ENCODE measurements at places on chromosomes 4 and X.

DNA sequence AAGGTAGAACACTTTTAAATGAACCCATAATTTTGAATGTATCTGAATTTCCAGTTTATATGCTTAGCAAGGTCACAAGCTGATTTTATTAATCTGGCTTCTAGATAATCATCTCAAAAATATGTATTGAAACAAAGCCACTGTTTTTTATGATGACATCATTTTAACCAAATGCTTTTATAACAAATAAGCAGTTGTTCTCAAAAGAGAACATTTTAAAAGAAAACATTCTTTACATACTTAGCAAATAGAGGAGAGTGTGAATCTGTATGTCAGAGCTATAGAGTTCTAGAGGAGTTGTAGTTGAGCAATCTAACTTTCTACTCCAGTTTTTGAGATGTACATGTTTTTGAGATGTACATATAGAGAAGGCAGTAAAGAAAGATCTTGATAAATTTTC lies 42.5 kb downstream of the LAMP2 start:
- no peak for DNase-seq

DNA sequence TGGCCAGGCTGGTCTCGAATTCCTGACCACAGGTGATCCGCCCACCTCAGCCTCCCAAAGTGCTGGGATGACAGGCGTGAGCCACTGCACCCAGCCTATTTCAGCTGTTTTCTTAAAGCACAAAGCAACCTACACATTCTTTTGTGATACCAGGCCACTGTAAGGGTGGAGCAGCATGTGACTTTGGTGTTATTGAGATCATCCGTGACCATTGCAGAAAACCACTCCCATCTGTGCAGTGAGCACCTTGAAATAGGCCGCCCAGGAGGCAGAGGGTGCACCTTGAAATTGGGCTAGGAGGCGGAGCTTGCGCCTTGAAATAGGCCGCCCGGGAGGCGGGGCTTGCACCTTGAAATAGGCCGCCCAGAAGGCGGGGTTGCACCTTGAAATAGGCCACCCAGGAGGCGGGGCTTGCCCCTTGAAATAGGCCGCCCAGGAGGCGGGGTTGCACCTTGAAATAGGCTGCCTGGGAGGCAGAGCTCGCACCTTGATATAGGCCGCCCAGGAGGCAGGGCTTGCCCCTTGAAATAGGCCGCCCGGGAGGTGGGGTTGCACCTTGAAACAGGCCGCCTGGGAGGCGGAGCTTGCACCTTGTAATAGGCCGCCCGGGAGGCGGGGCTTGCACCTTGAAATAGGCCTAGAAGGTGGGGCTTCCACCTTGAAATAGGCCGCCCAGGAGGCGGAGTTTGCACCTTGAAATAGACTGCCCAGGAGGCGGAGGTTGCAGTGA lies 9.0 kb upstream of the SLC25A6 start:
- no peak for DNase-seq

DNA sequence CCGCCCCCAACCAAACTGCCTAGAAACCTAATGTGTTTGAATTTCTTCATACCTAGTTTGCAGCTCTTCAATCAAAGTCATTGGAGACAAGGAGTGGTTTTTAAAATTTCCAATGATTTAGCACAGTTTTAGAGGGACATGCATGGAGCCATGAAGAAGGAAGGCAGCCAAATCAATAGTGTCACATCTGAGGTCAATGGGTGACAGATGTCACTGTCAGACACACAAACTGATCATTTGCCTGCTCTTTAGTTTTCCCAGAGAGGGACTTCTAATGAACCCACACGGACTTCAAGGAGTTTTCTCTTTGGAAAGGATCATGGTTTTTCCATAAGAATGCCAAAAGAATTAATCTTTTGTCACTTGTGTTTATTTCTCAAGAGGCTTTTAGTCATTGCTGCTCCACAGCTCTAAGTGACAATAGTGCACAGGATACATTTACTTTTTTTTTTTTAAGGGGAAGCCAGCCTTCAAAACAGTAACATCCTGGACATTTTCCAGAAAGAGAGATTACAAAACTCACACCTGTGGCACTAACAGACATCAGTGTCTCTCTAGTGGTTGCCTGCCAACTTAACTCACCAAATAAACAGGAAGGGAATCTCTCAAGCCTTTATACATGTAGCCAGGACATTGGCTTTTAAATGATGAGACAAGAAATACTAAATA lies 251.1 kb upstream of the DIAPH2 start:
- no peak for DNase-seq

DNA sequence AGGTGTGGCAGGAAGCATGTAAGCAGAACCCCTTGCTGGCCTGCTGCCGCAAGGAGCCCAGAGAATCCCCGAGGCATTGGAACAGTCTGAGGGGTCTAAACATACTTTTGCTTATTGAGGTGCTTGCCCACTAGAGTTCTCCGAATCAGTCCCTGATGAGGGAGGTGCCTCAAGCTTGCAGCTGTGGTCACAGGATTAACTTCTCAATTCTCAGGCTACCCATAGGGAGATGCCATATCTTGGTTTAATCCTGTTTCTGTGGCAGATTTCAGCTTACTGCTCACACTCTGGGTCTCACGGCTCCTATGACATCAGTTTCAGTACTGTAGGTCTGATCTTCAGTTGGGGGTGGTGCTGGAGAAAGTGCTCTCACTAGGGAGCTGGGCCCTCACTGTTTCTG lies 39.9 kb downstream of the CCNG2 start:
- no peak for DNase-seq

GRCh38 chr4:66964467-66964866 lies 580.8 kb downstream of the CENPC start:
- DNase-seq = no peak

GRCh38 chr4:172845281-172845680 lies 323.3 kb upstream of the GALNT7 start:
- no peak for DNase-seq

DNA sequence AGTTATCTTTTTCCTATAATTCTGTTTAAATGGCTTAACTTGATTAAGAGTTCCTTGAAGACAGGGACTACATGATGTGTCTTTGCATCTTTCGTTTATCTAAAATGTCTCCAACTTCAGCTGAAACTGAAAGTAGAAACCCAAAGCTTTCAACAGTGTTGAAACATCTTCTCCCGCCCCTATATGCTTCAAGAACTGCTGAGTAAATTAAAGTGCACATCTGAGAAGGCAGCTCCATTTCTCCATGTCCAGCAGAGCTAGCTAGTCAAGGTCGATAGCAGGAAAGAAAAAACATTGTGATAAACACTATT lies 185.7 kb upstream of the TBL1X start:
- no peak for DNase-seq

GRCh38 chrX:45843518-45843917 lies 642.8 kb upstream of the DIPK2B start:
- DNase-seq = no peak

GRCh38 chr4:13539047-13539618 lies 5.2 kb downstream of the NKX3-2 start:
- no peak for DNase-seq

DNA sequence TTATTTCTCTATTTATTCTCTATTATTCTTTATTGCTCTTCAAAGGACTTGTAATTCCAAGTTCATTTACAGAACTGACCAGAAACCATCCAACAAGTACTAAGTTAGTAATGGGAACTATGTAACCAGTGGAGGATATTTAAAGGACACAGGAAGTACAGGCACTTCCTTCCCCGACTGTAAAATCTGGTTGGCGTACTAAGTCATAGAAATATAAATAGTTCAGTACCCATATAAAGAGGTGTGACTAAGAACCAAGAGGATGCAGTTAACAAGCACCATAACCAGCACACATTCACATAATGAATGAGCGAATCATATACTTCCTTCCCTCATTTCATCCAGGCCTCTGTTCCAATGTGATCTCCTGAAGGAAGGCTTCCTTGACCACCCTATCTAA lies 3.6 kb upstream of the EIF4E start:
- no peak for DNase-seq

DNA sequence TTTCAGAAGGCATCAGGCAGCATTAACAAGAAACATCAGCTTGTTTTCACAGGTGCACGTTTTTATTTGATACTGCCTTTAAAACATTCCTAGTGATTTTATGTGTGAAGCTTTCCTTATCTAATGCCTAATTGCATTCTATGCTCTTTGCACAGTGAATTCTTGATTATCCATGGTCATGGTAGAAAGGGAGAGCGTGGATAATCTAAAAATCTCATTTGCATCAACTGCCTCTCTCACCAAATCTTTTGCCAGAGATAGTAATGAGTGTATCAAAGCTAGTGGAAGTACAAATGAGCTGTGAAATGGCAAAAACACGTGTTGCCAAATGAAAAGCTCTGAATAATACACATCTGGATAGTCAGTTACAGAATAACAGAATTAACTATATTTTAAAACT lies 170.5 kb downstream of the NAA11 start:
- no peak for DNase-seq

GRCh38 chrX:112223391-112223790 lies 140.8 kb upstream of the TRPC5 start:
- DNase-seq = no peak

- no peak for DNase-seq
Observed at GRCh38 chr4:154507156-154507555, 15.6 kb upstream of the DCHS2 start.

DNA sequence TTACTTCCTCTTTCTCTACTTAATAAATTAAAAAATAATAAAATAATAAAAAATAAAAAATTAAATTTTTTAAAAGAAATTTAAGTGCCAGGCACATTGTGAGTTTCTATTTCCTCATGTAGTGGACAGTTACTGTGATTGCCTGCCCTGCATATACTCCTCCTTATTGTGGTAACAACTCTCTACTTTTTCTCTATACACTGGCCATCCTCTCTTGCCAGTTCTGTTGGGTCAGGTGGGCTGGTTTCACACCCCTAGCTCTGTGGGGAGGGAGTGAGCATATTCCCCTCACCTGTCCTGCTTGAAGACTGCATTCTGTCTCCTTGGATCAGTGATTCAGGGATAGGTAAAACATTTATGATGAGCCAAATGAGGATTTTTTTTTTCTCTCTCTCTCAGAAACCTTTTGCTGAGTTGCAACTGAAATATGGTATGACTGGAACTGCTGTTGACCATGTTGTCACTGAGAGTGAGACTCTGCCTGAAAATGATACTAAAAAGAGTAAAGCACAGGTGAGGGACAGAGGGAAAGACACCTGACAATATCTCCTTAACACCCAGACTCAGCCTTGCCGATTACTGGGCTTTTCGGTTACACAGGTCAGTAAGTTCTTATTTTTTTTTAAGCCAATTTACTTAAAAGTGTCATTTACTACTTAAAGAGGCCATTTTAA lies 37.2 kb downstream of the CXXC4 start:
- DNase-seq = no peak

- no peak for DNase-seq
Observed at GRCh38 chr4:78426972-78427371, 124.6 kb upstream of the ANXA3 start.

DNA sequence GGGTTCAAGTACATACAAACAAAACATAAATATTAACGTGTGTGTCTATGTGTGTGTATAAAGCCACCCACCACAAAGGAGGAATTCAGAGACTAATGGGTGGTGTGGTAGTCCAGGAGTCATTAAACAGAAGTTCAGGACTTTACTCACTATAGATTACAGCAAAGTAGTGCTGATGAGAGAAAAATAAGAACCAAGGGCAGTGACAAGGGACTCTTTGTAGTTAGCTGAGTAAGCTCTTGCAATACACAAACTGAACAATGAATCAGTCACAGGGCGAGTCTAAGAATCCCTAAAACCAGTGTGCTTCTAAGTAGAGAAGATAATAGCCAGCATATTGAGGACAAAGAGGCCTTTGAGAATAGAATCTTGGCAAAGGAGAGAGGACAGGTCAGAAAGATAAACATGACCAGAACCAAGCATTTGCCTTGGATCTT lies 232.4 kb downstream of the PPP3CA start:
- DNase-seq = no peak

DNA sequence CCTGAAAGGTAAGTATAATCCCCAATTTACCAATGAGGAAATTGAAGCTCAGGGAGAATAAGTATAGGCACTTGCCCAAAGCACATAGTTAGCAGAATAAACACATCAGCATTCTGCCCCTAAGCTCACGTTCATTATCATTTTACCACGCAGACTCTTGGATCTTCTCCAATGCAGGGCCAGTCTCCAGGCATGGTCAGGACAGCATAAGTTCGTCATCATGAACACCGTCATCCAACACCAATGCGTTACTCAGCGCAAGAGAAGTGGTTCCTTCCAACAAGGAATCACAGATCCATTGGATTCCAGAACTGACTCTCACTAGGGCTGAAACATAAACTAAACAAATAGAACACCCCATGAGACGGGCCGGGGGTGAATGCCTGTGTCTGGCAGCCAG lies 86.5 kb upstream of the GPM6B start:
- DNase-seq = no peak

DNA sequence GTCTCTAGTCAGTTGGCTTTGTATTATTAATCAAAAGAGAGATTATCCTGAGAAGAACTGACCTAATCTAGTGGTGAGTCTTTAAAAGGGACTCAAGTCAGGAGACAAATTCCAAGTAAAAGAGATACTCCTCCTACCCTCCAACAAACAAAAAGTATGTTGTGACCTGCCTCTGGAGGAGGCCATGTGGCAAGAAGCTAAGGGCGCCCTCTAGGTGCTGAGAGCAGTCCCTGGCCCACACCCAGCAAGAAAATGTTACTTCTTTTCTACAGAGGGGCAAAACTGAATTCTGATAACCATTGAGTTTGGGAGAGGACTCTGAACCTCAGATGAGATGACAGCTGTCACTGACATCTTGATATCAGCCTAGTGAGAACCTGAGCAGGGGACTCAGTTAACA lies 953.6 kb upstream of the AGA start:
- no peak for DNase-seq

- DNase-seq = peak; percentile 44
Observed at GRCh38 chr4:70704215-70704930, 16.0 kb downstream of the UTP3 start.

- DNase-seq = peak; percentile 6
Observed at GRCh38 chrX:30888526-30889146, 418 bp downstream of the TAB3 start.

GRCh38 chr4:163344147-163345125 lies 744 bp downstream of the NPY5R start:
- DNase-seq = no peak

- DNase-seq = no peak
Observed at GRCh38 chrX:12197030-12197429, 58.8 kb downstream of the FRMPD4 start.

DNA sequence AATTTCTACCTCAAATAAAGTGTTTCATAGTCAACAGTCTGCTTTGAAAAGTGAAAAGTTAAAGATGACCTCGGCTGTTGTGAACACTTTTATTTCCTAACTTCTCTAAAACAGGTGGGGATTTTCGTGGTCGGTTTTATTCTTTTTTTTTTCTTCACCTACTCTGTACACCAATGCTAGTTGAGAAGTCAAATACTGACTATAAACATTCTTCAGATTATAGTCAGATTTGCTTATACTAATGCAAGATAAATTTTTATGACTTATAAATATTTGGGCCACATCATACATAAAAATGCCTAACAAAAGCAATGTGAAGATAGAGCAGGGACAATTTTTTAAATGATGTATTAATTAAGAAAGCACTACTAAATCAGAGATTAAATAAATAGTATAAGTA lies 98.1 kb upstream of the GPR34 start:
- no peak for DNase-seq

DNA sequence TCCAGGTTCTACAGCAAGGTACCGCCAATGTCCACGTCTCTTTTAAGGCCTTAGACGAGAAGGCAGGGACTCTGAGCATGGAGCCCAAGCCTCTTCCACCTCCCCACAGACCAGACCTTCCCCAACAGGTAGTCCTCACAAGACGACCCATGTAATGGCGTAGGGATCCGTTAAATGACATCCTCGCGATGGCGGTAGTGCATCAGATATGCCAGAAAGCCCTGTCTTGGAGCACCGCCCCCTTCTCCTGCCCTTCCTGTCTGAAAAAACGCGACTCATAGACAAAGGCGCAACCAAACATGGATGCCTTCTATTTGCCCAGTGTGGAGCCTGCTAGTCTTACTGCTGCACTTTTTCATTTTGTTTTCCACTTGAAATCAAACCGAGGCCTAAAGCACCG lies 185.4 kb downstream of the OR13H1 start:
- no peak for DNase-seq

Measured in stimulated activated CD4-positive, alpha-beta T cell treated with anti-CD3 and anti-CD28 coated beads, Interleukin-12 subunit alpha, Interleukin-12 subunit beta, amount 100 ng/mL, for 4 hours (primary cell).